Activated CD4-positive, alpha-beta memory T cell treated with anti-CD3 and anti-CD28 coated beads for 36 hours (primary cell): ENCODE measurements at places on chromosomes 16 and 17.
A peak's percentile ranks its signal among the peaks of the same experiment; 100 is the strongest.

DNA sequence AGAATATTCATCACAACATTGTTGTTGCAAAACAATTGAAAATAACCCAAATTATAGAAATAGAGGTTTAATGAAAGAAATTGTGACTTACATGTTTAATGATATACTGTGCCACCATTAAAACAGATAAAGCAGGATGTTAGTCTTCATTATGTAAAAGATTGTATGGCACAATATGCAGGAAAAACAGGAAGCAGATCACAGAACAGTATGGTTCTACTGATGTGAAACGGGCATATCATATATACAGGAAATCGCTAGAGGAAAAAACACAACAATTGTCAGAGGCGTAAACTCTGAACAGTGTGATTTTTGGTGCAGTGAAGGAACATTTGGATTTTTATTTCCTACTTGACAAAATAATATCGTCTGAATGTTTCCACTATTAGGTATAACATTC is 22.0 kb downstream of the OR3A1 start:
- H3K27me3 ChIP-seq = peaks cover 1% of the 10 kb centered on the region
- H3K27ac ChIP-seq = no peak overlapping the region
- H3K36me3 ChIP-seq = no peaks in the 10 kb centered on the region
- DNase-seq = no peak

DNA sequence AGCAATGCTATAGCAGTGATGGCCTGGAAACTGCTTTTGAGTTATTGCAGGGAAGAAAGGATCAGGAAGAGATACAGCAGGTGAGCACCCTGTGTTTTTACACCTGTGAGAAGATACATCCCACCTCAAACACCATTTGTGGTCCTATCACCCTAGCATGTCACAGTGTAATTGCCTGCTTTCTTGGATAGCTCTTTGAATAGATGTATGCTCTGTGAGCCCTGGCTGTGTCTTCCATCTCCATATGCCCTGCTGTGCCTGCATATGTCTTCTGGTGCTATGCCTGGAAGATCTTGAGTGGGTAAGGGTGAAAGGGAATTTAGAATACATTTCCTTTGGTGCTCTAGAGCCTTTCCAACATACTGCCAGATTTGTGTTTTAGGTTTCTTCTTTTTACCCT is 15.5 kb downstream of the HLF start:
- H3K4me1 ChIP-seq = peaks cover 9% of the 10 kb centered on the region
- H3K27ac ChIP-seq = no peak overlapping the region
- no peak for DNase-seq
- H3K4me3 ChIP-seq = no peak overlapping the region
- H3K36me3 ChIP-seq = no peaks in the 10 kb centered on the region
- no peaks in the 10 kb centered on the region for H3K27me3 ChIP-seq

DNA sequence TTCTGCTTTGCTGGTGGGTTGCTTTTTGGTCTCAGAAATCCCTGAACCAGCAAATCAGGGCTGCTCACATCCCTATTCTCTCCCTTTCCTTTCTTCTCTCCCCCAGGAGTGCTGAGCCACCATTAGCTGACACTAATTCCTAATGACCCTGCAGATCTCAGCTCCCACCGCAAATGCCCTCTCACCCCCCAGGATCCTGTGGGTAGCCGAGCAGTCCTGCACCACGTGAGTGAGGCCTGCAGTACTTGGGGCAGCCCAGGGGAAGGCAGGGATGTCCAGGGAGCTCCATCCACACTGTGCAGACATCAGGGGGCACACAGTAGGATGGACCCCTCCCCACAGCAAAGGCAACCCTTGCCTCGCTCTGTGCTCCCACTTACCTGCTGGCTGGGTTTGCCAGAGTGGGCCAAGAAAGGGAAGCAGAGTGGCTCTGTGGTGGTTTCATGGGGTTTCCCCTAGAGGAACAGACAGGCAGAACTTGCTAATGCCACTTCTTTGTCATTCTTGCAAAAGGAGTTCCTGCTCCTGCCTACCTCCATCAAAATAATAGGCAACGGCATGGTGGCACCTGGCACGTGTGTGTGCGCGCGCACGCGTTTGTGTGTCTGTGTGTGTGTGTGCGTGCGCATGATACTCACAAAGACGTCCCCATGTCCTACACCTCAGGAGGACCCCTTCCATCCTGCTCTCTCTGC is 135.6 kb downstream of the GAS7 start:
- H3K27me3 ChIP-seq = no peaks in the 10 kb centered on the region
- no peak for DNase-seq
- no peak overlapping the region for H3K27ac ChIP-seq

- peaks cover 14% of the 10 kb centered on the region for H3K4me1 ChIP-seq
- no peak overlapping the region for H3K27ac ChIP-seq
- H3K27me3 ChIP-seq = no peaks in the 10 kb centered on the region
- no peaks in the 10 kb centered on the region for H3K36me3 ChIP-seq
- H3K4me3 ChIP-seq = no peak overlapping the region
Measured at GRCh38 chr17:79987935-79988184, 47.8 kb downstream of the TBC1D16 start.

GRCh38 chr17:16818340-16818739 is 128.3 kb downstream of the CCDC144A start:
- no peaks in the 10 kb centered on the region for H3K4me1 ChIP-seq
- no peak overlapping the region for H3K4me3 ChIP-seq
- peaks cover 4% of the 10 kb centered on the region for H3K27me3 ChIP-seq
- DNase-seq = no peak
- H3K27ac ChIP-seq = no peak overlapping the region

DNA sequence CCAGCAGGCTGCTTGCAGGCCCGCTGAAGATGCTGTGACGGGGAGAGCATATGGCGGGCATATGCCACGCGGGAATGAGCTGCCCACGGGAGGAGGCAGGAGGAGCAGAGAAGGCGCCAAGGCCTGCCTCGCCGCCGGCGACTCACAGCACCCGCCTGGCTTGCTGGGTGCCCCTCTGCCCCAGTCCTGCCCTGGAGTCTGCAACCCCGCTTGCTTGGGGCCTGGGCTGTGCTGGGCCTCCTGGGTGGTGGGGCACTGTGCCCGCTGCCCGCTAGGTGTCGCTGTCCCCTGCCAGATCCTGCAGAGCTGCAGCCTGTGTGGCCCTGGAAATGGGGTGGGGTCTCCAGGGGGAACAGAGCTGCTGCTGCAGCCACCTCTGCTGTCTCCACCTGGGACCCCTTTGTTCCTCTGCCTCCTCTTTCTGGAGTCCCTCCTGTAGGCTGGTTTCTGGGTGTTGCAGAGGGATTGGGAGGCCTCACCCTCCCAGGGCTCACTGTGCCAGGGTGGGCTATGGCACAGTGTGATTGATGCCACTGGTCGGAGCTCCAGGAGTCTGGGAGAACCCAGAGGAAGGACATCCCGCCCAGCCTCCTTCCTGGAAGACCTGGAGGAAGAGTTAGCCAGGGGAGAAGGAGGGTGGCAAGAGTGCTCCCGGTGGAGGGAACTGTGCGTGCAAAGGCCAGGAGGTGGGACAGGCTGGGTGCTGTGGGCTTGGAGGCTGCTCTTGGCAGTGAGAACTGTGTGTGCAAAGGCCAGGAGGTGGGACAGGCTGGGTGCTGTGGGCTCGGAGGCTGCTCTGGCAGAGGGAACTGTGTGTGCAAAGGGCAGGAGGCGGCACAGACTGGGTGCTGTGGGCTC is 141.0 kb upstream of the CIBAR2 start:
- peak; percentile 72 for DNase-seq
- H3K4me1 ChIP-seq = no peaks in the 10 kb centered on the region
- H3K4me3 ChIP-seq = no peak overlapping the region
- H3K36me3 ChIP-seq = no peaks in the 10 kb centered on the region
